Glomerular endothelial cell (primary cell): ENCODE measurements at places on chromosomes 5 and 9. TPM values are rescaled to one million over a fixed set of nuclear protein-coding genes. Genes with fewer than 3 reads are reported as not detected.

LCN12 gene
- not detected in 2 replicates for total RNA-seq

HMCN2 gene
- total RNA-seq, result 0.64 TPM in 1 of 2 replicates, not detected in the other

TMEM252 gene
- not detected in 2 replicates for total RNA-seq

WDR38 gene
- total RNA-seq, result not detected in 2 replicates

SLC6A18 gene
- not detected in 2 replicates for total RNA-seq

HACD4 gene
- total RNA-seq, result 2.0 and 2.8 TPM in 2 replicates

PHYHD1 gene
- total RNA-seq, result 0.23 and 2.9 TPM in 2 replicates

FIBCD1 gene
- 0.05 TPM in 1 of 2 replicates, not detected in the other for total RNA-seq

WDR31 gene
- total RNA-seq, result 0.68 and 0.99 TPM in 2 replicates

FST gene
- 0.19 and 2.3 TPM in 2 replicates for total RNA-seq
